ENCODE measurements at places on chromosomes 12 and 14. TPM values are rescaled to one million over a fixed set of nuclear protein-coding genes. Genes with fewer than 3 reads are reported as not detected.

DNA sequence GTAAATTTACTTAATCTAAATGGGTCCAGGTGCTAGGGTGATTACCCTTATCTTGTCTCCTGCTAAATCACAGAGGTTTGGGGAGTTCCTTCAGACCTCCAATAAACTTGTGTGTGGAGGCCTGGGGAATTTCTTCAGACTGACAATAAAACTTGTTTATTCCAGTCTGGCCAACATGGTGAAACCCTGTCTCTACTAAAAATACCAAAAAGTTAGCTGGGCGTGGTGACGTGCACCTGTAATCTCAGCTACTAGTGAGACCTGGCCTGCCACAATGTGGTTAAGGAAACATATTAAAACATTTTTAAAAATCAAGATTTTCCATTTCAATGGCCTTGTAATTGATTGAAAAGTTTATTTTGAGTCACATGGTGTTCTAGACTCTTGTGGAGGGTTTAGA is 126.9 kb upstream of the FGD4 start:
- no peak for DNase-seq
- H3K4me3 ChIP-seq = no peak overlapping the region
- H3K27me3 ChIP-seq = no peaks in the 10 kb centered on the region

GRCh38 chr14:88166616-88167015 is 156.5 kb downstream of the KCNK10 start:
- no peaks in the 10 kb centered on the region for H3K27me3 ChIP-seq
- H3K4me3 ChIP-seq = no peak overlapping the region
- H3K36me3 ChIP-seq = no peaks in the 10 kb centered on the region
- DNase-seq = no peak
- no peaks in the 10 kb centered on the region for H3K4me1 ChIP-seq

Gene GZMH
- total RNA-seq = 14.7 TPM

Gene SOAT2
- 0.81 TPM for total RNA-seq

- no peak overlapping the region for H3K27ac ChIP-seq
- no peaks in the 10 kb centered on the region for H3K27me3 ChIP-seq
- no peak overlapping the region for H3K4me3 ChIP-seq
- H3K4me1 ChIP-seq = no peaks in the 10 kb centered on the region
- DNase-seq = no peak
Measured at GRCh38 chr12:101004898-101005297, 205.1 kb downstream of the SLC5A8 start.

Gene PPP1R36
- total RNA-seq = not detected

DNA sequence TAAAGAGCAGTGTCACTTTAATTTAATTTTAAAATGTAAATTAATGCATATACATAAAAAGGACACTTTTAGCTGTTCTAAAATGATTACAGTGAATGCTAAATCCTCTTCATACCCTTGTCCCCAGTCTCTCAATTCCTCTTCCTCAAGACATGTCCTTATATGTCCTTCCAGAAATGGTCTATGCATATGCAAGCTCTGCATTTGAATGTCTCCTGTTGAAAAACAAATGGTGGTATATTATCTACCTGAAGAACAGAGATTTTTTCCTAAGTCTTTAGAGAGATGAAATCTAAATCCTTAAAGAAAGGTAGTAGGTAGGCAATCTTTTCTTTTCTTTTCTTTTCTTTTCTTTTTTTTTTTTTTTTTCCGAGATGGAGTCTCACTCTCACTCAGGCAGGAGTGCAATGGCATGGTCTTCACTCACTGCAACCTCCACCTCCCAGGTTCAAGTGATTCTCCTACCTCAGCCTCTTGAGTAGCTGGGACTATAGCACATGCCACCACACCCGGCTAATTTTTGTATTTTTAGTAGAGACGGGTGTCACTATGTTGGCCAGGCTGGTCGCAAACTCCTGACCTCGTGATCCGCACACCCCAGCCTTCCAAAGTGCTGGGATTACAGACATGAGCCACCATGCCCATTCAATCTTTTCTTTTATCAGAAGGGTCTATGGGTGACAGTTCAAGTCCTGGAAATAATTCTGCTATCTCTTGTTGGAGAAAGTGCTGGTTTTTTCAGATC is 180.5 kb downstream of the PRKCH start:
- H3K4me3 ChIP-seq = no peak overlapping the region
- H3K4me1 ChIP-seq = peaks cover 33% of the 10 kb centered on the region
- H3K36me3 ChIP-seq = no peaks in the 10 kb centered on the region
- no peak overlapping the region for H3K27ac ChIP-seq

GRCh38 chr12:115584156-115584555 is 693.3 kb downstream of the MED13L start:
- no peak overlapping the region for H3K4me3 ChIP-seq
- H3K27me3 ChIP-seq = no peaks in the 10 kb centered on the region

Gene SAMD4A
- total RNA-seq = 172 TPM

Gene PSMC6
- total RNA-seq = 59.0 TPM

GRCh38 chr12:107668320-107669098 is 17.1 kb upstream of the PWP1 start:
- no peak overlapping the region for H3K27ac ChIP-seq
- H3K4me3 ChIP-seq = no peak overlapping the region
- H3K4me1 ChIP-seq = no peaks in the 10 kb centered on the region

GRCh38 chr12:79920421-79921238 is 14.3 kb downstream of the PPP1R12A start:
- DNase-seq = no peak
- peaks cover 51% of the 10 kb centered on the region for H3K4me1 ChIP-seq
- H3K4me3 ChIP-seq = no peak overlapping the region
- H3K36me3 ChIP-seq = no peaks in the 10 kb centered on the region
- H3K27ac ChIP-seq = no peak overlapping the region

Gene KRT6B
- total RNA-seq = 0.41 TPM

All from thoracic aorta (tissue), 2 donors.